ENCODE measurements at places on chromosomes 3 and 15.

DNA sequence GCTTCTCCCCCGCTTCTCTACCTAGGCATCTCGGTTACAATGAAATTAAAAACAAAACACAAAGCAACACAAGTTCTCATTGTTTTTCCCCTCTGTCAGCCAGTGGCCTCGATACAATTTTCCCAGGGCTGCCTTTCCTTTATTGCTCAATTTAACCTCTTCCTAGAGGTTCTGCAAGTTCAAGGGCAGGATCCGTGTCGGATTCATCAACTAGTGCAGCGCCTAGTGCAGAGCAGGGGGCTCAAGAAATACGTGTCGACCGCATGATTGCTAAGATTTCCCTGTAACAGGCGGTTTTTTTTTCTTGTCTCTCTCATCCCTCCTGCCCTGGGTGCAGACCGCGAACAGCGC, 1.4 kb upstream of the BHLHE40 start:
- DNase-seq, result no peak

DNA sequence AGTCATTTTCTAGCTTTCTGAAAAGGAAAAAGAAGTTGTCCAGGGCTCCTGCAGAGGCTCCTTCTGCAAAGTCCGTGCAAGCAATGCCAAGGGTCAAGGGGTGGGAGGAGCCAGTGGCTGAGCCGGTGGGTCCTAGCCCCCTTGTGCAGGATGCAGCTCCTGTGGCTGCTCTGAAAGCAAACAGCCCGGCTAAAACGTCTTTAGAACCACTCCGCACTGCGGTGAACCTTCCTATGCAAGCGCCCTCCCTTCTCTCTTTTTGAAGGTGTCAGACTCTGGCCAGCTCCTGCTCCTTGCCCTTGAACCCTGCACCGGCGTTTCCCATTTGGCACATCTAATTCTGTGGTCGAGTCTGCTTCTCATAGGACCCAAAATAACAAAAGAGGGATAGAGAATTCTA, 183.1 kb downstream of the UACA start:
- no peak for DNase-seq

GRCh38 chr15:93278006-93278405, 189.0 kb upstream of the RGMA start:
- DNase-seq, result no peak

GRCh38 chr3:46489875-46490274, 7.9 kb upstream of the RTP3 start:
- DNase-seq, result no peak

- no peak for DNase-seq
Observed at GRCh38 chr3:2976212-2976611, 134.0 kb downstream of the IL5RA start.

Measured in DMS 273 treated with DMSO at 0.1 percent for 48 hours (cell line).